ENCODE measurements at places on chromosomes 11 and 22.

- DNase-seq, result no peak
Observed at GRCh38 chr11:33777906-33778305, 3.6 kb upstream of the FBXO3 start.

- DNase-seq, result no peak
Observed at GRCh38 chr11:99934008-99934407, 753.1 kb upstream of the ARHGAP42 start.

GRCh38 chr11:96207459-96208449 is 135.2 kb downstream of the MAML2 start:
- no peak for DNase-seq

- DNase-seq, result no peak
Observed at GRCh38 chr11:110962921-110963320, 250.7 kb upstream of the ARHGAP20 start.

All from left renal cortex interstitium (tissue), 4 donors.